GM06990 (cell line): ENCODE measurements at places on chromosomes 5 and 9.

- no peak for DNase-seq
Measured at GRCh38 chr5:122715095-122715494, 59.8 kb upstream of the SNX2 start.

DNA sequence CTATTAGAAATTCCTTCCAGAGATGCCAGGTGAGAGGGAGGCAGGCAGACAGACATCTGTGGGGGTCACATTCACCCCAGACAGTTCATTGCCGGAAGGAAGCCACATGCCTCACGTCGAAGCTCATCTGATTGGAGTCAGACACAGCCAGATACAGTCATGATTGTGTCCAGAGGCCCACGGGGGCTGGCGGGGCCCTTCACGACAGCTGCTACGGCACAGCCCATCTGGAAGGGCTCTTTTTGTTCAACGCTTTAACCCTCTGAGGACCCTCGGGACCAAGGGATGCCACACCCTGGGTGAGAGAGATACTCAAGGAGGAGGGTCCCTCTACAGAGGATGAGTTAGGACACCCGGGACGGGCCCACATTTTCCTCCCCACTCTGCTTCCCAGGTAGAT lies 31.9 kb upstream of the GABRP start:
- no peak for DNase-seq

DNA sequence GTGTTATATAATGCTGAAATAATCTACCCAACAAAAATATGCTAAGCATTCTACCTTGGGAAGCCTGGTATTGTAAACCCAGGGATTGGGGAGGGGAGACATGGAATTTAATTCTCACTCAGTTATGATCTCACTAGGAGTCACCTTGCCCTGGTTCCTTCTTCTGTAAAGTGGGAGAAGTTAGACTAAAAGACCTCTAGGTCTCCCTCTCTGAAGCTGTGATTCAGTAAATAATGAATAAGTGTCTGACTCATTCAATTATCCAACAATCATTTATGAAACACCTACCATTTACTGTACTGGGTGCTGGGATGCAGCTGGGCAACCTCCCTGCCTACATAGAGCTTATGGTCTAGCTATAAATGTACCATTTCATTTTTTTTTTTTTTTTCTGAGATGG lies 20.2 kb upstream of the SPARC start:
- no peak for DNase-seq

GRCh38 chr5:59660737-59661136 lies 232.8 kb downstream of the PDE4D start:
- peak; percentile 8 for DNase-seq

GRCh38 chr9:76725885-76726284 lies 38.4 kb upstream of the PCA3 start:
- no peak for DNase-seq

GRCh38 chr5:167949435-167949834 lies 342.0 kb upstream of the WWC1 start:
- DNase-seq = no peak

DNA sequence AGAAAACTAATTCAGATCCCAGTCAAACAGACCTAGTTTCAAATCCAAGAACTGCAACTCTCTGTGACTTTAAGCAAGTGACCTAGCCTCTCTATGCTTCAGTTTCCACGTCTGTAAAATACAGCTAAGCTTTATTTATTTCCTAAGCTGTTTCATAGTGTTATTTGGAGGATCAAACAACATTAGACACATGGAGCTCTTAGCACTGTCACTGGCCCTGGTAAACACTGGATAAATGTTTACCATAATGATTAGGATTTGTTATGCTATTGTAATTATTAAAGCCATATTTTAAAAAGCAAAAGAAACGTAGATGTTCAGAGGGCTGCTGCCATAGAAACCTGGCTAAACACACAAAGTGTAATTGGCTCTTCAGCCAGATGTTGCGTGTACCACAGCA lies 26.6 kb upstream of the C5orf58 start:
- no peak for DNase-seq

- DNase-seq = no peak
Measured at GRCh38 chr5:149603920-149604319, 22.6 kb downstream of the ARHGEF37 start.

DNA sequence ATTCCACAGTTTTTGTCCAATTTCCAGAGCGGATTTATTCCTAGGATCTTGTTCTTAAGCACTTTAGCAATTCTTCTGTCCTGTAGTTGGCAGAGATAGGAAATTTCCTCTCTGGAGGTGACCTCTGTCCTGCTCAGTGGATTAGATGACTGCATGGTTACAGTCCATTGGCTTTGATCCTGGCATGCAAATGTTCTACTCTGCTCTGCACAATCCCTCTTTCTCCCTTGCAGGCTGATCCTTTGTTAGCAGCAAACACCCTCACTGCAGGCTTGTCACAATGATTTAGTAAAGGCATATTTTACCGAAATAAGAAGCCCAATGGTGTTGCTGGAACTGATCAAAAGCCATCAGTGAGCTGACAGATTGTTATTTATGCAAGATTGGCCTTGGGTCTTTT lies 243.8 kb downstream of the COX7C start:
- no peak for DNase-seq

DNA sequence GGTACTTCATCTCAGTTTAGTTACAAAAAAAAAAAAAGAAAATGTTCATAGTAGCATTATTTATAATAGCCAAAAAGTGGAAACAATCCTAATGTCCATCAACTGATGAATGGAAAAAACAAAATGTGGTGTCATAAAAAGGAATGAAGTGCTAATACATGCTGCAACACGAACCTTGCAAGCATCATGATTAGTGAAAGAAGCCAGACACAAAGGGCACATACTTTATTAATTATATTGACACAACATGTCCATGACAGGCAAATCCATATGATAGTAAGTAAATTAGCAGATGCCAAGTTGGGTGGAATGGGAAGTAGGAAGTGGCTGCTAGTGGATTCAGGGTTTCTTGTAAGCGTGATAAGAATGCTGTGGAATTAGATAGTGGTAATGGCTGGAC lies 54.2 kb downstream of the PCDHGC5 start:
- no peak for DNase-seq

DNA sequence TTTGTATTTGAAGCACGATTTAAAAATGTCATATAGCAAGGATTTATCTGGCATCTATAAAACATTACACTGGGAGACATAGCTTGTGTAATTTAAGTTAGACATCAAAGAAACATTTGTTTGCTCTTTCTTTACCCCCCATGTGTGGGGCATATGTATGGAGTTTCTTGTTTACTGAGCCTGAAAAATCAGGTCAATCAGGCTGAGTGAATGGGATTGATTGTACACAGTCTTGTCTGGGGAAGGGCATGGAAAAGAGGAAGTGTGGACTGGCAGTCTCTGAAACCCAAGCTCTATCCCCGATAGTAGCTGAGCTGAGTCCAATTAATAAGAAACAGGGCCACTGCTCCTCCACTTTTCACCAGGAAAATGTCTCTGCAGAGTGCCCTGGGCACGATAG lies 49.4 kb downstream of the SLC46A2 start:
- DNase-seq = no peak

DNA sequence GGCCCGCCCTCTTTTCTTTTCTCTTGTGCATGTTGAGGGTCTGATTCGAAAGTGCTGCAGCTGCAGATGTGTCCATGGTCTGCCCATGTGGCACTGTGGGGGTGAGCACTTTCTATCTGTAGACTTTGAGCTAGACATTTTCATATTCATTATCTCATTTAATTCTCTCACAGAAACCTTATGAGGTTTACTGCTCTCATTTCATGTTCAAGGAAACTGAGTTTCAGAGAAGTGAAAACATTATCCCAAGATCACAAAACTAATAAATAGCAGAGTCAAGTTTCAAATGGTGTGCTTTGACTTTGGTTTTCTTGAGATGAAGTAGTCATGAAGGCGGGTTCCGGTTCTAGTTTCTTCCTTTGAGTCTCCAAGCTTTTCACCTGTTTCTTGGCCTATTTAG lies 536.5 kb upstream of the ZNF462 start:
- DNase-seq = peak; percentile 59

DNA sequence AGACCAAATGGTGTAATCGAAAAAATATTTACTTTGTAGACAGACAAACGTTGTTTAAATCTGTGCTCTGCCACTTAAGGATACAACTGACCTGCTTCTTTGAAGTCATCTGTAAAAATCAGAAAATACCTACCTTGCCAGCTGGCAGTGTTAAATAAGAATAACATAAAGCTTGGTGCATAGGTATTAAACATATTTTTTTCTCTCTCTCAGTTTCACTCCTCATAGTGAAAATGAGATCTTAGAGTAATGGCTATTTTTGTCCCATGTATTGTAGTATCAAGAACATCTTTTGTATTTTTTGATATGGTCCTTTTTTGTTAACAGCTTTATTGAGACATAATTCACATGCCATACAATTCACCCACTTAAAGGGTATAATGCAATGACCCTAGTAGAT lies 17.9 kb upstream of the RANBP17 start:
- no peak for DNase-seq
